ENCODE measurements at places on chromosomes 3 and 15.

GRCh38 chr3:129118745-129119144 is 2.9 kb downstream of the RAB43 start:
- no peak for DNase-seq

DNA sequence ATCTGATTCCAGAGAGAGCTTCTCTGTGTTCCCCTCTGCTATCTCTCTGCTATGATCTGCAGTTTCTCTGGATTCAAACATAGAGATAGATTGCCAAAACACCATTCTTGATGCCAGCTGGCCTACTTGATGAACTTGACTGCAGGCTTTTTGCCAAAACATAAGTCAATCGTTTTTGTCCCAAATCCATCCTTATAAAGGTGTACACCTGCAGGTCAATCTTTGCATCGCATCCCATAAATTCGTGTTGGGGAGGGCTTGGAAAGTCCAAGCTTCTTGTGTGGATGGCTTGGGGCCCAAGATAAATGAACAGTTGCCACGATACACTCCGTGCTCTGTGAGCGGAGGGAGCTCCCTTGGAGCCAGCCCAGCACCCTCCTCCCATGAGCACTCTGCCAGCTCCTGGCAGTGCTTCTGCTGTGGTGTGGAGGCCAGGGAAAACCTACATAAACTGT is 2.7 kb downstream of the CERS3 start:
- no peak for DNase-seq

- DNase-seq: no peak
These were observed 75.5 kb downstream of the DAPK2 start for GRCh38 chr15:63970621-63971426.

DNA sequence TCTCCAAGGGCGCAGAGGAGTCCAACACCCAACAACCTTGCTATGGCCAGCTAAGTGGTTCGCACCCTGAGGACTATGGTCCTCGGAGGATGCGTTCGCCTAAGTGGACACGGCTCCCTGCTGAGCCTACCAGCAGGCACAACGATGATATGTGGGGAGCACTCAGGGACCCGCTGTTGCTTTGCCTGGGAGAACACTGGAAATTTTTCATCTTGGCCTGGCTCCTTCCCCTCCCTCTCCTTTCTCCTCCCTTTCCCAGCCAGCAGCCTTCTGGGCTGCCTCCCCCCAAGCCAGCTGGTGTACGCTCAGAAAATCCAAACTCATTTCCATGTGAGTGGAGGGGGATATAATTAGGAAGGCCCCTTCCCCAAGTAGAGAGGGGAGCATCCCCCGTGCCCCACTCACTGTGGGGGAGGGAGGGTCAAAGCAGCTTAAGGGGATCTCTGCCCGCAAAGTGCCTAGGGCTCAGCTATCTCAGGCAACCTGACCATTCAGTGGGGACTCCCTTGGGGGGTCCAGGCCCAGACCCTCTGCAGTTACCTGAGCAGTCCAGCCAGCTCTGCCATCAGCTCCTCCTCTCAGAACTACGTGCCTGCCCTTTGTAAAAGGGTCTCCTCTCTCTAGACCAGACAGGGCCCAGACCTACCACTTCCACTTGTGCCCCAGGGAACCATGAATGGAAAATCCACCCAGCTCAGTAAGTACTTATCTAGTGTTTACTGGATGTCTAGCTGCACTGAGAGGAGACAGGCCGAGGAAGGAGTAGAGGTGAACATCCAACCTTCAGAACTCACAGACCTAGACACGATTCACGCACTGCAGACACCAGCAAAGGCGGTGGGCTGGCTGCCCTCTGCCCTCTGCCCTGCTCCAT is 742 bp upstream of the SEMA7A start:
- peak; percentile 16 for DNase-seq

GRCh38 chr3:112136959-112137693 is 4.1 kb upstream of the GCSAM start:
- peak; percentile 57 for DNase-seq

All from fibroblast of pulmonary artery (primary cell).